ENCODE measurements at places on chromosomes 13 and 19. TPM values are rescaled to one million over a fixed set of nuclear protein-coding genes. Genes with fewer than 3 reads are reported as not detected.

GRCh38 chr19:38733493-38734175 lies 10.6 kb downstream of the CAPN12 start:
- peaks cover 24% of the 10 kb centered on the region for H3K4me1 ChIP-seq
- peaks cover 2% of the 10 kb centered on the region for H3K36me3 ChIP-seq
- H3K4me3 ChIP-seq: no peak overlapping the region
- peaks cover 2% of the 10 kb centered on the region for H3K27me3 ChIP-seq

The LILRB2 gene
- not detected for total RNA-seq

The CAPN12 gene
- 1.9 TPM for total RNA-seq

The GGN gene
- 0.26 TPM for total RNA-seq

Measured in activated naive CD4-positive, alpha-beta T cell treated with anti-CD3 and anti-CD28 coated beads for 36 hours (primary cell).